Progenitor cell of endocrine pancreas (in vitro differentiated cells): ENCODE measurements at places on chromosomes 16 and 17. TPM values are rescaled to one million over a fixed set of nuclear protein-coding genes. Genes with fewer than 3 reads are reported as not detected.
A peak's percentile ranks its signal among the peaks of the same experiment; 100 is the strongest.

- H3K4me1 ChIP-seq, result peaks cover 16% of the 10 kb centered on the region
- no peak for DNase-seq
- peaks cover 24% of the 10 kb centered on the region for H3K27me3 ChIP-seq
- no peak overlapping the region for H3K4me3 ChIP-seq
- no peak overlapping the region for H3K27ac ChIP-seq
- no peaks in the 10 kb centered on the region for H3K36me3 ChIP-seq
Measured at GRCh38 chr17:76527430-76528111, 9.9 kb downstream of the CYGB start.

DNA sequence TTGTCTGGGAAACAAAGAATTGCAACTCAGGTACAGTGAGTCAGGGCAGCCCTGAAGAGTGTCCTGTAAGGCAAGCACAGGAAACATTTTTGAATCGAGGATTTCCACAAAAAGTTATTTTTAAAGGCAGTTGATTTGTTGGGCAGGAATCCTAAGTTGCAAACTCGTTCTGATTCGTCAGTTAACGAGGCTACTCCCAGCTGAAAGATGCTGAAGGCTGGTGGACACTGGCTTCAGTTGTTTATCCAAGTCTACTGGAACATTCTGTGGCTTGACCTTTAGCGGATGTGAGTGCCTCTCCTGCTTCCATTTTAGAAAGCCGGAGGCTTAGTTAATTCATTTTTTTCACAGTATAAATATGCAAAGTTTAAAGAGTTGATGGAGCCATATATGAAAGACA, 84.2 kb downstream of the KCNJ12 start:
- H3K4me1 ChIP-seq, result peaks cover 12% of the 10 kb centered on the region
- H3K27ac ChIP-seq, result no peak overlapping the region

FOXN1 gene
- total RNA-seq, result 0.07 TPM in 1 of 2 replicates, not detected in the other

GRCh38 chr17:37791447-37792399, 46.9 kb upstream of the HNF1B start:
- no peak overlapping the region for H3K27ac ChIP-seq
- H3K27me3 ChIP-seq, result peaks cover 3% of the 10 kb centered on the region
- H3K36me3 ChIP-seq, result no peaks in the 10 kb centered on the region
- peaks cover 31% of the 10 kb centered on the region for H3K4me1 ChIP-seq
- H3K4me3 ChIP-seq, result no peak overlapping the region
- DNase-seq, result no peak

LPO gene
- 0.16 TPM in 1 of 2 replicates, not detected in the other for total RNA-seq

DNA sequence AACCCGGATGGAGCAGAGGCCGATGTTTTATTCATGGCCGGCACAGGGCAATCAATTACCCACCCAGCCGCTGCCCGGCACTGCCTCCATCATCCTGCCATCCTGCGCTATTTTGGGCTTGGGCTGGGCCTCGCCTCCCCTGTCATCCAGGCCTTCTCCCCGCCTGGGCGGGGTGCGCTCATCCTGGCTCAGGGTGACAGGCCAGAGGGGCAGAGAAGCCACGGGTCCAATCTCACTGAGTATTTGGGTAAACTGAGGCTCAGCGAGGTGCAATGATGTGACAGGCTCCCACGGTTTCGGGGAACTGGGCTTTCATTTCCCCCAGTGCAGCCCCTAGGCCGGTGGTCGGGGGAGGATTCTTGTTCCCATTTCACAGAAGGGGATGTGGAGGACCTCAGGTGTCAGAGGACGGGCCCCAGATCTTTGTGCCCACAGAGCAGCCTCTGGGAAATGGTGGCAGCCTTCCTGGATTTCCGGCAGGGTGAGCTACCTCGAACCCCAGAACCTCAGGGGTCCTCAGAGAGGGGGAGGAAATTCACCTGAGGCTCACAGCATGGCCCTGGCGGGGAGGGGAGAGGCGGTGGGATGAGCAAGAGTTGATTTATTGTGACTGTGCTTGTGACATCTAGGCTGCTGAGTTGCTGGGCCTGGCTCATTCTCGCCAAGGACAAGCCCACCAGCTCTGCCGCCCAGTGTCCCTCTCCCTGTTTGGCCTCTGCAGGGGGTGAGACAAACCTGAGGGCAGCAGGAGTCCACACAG, 23.8 kb upstream of the KCNJ12 start:
- H3K4me1 ChIP-seq, result peaks cover 3% of the 10 kb centered on the region
- H3K36me3 ChIP-seq, result no peaks in the 10 kb centered on the region
- H3K27me3 ChIP-seq, result peaks cover 14% of the 10 kb centered on the region
- DNase-seq, result no peak
- H3K27ac ChIP-seq, result no peak overlapping the region
- no peak overlapping the region for H3K4me3 ChIP-seq

NOXO1 gene
- total RNA-seq, result 0.93 and 1.5 TPM in 2 replicates

DNA sequence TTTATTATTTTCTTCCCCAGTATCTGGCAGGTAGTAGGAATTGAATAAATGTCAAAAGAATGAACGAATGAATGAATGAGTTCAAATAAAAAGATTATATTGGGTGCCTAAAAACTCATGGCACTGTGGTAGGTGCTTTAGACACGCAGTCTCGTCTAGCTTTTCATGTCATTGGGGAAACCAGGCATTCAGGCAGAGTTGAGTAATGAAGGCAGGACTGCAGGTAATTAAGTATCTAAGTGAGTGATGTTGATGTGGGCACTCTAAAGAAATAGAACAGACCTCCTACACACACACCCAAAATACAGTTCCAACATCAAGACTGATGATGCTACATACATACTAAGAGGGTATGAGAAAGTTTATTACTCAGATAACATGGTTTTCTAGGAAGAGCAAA, 96.6 kb downstream of the ZNF18 start:
- no peaks in the 10 kb centered on the region for H3K36me3 ChIP-seq
- no peaks in the 10 kb centered on the region for H3K4me1 ChIP-seq
- H3K27ac ChIP-seq, result no peak overlapping the region
- DNase-seq, result no peak
- peaks cover 10% of the 10 kb centered on the region for H3K27me3 ChIP-seq

PRAC1 gene
- total RNA-seq, result not detected in 2 replicates

SLC16A13 gene
- 19.6 and 20.3 TPM in 2 replicates for total RNA-seq

- no peaks in the 10 kb centered on the region for H3K27me3 ChIP-seq
- DNase-seq, result no peak
- peaks cover 12% of the 10 kb centered on the region for H3K36me3 ChIP-seq
- no peak overlapping the region for H3K27ac ChIP-seq
- no peak overlapping the region for H3K4me3 ChIP-seq
Measured at GRCh38 chr17:7878234-7878633, 10.4 kb upstream of the CHD3 start.

DNA sequence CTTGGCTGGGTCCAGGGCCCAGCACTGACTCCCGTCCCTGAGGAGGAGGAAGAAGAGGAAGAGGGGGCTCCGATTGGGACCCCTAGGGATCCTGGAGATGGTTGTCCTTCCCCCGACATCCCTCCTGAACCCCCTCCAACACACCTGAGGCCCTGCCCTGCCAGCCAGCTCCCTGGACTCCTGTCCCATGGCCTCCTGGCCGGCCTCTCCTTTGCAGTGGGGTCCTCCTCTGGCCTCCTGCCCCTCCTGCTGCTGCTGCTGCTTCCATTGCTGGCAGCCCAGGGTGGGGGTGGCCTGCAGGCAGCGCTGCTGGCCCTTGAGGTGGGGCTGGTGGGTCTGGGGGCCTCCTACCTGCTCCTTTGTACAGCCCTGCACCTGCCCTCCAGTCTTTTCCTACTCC, 8.5 kb downstream of the HIRIP3 start:
- H3K27ac ChIP-seq, result no peak overlapping the region
- DNase-seq, result no peak
- peaks cover 22% of the 10 kb centered on the region for H3K36me3 ChIP-seq
- no peaks in the 10 kb centered on the region for H3K27me3 ChIP-seq
- no peaks in the 10 kb centered on the region for H3K4me1 ChIP-seq

SPATA32 gene
- total RNA-seq, result 0.24 TPM in 1 of 2 replicates, not detected in the other

TMEM97 gene
- total RNA-seq, result 93.8 and 102 TPM in 2 replicates

- no peak for DNase-seq
- H3K36me3 ChIP-seq, result no peaks in the 10 kb centered on the region
- H3K27ac ChIP-seq, result no peak overlapping the region
- H3K4me1 ChIP-seq, result peaks cover 25% of the 10 kb centered on the region
- no peak overlapping the region for H3K4me3 ChIP-seq
- H3K27me3 ChIP-seq, result peaks cover 85% of the 10 kb centered on the region
Measured at GRCh38 chr17:61456061-61456681, 3.9 kb downstream of the TBX4 start.

PRDM7 gene
- not detected in 2 replicates for total RNA-seq

DNA sequence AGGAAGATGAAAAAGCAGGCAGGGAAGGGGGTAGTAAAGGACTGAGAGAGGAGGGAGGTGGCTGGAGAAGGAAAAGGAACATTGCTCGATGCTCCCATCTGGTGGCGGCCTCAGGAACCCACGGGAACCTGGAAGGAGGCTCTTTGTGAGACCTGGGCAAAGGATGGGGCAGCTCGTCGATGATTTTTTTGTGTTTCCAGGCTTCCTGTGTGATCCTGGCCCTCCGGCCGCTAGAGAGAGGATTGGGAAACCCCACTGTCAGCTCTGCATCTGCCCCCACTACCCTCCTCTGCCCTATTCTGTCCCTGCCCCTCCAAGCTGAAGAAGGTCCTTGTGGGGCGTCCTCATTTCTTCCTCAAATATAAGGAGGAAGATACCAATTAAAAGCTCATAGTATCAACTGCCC, 6.6 kb downstream of the WFIKKN2 start:
- no peak overlapping the region for H3K4me3 ChIP-seq
- no peaks in the 10 kb centered on the region for H3K36me3 ChIP-seq
- peaks cover 6% of the 10 kb centered on the region for H3K4me1 ChIP-seq

ATP2A1 gene
- 2.7 and 3.0 TPM in 2 replicates for total RNA-seq

DNA sequence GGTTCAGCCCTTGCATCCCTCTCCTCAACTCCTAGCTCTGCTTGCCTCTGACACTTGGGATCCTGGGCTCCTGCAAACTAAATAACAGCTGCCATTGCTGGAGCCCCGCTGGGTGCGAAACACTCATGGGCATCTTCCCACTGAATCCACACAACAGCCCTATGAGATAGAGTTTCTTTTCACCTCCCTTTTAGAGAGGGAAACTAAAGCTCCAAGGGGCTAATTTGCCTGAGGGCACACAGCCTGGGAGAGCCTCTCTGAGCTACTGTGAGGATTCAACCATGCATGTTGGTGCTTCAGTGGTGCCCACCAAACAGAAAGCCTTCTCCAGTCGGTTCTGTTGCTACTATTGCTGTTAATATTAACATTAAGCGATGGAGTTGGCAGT, 4.0 kb downstream of the ACBD4 start:
- peaks cover 5% of the 10 kb centered on the region for H3K36me3 ChIP-seq
- no peak overlapping the region for H3K27ac ChIP-seq
- peaks cover 4% of the 10 kb centered on the region for H3K4me1 ChIP-seq

- H3K27ac ChIP-seq, result no peak overlapping the region
- no peaks in the 10 kb centered on the region for H3K27me3 ChIP-seq
- no peaks in the 10 kb centered on the region for H3K36me3 ChIP-seq
- DNase-seq, result no peak
- peaks cover 18% of the 10 kb centered on the region for H3K4me1 ChIP-seq
Measured at GRCh38 chr16:4496305-4496704, 20.1 kb downstream of the HMOX2 start.

DNA sequence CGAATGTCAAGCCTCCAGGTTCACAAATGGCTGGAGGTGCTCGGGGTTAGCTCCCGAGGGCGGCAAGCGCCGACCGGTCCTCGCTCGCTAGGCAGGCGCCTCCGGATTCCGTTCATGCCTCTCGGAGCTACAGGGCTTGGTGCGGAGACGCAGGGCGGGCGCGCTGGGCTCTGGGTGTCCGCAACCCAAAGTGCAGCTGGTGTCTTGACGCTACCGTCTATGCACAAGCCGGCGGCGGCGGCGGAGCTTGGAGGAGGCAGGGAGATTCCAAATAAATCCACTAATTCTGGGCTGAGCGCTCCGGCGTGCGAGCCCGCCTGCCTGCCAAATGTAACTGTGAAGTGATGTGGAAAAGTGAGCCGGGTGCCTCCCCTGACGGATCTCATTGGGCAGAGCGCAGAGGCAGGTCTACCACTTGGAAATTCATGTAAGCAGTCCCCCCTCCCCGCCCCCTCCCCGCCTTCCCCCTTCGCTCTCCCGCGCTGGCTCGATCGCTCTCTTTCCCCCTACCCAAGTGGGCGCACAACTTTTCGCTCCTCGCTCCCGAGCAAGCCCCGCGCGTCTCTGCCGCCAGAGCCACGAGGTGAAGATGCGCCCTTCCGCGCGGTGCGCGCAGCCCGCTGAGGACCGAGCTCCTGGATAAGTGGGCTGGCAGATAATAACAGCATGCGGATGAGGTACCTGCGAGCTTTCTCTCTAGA, at the start of gene CDH8:
CDH8 (minus strand) TSS at position 338 of the 701 bp plus-strand sequence. CDS start 15,035 bp downstream, outside the sequence.
- H3K4me1 ChIP-seq, result peaks cover 16% of the 10 kb centered on the region
- H3K27ac ChIP-seq, result no peak within 1 kb of the TSS
- no peaks in the 10 kb centered on the region for H3K36me3 ChIP-seq

GRCh38 chr17:44960691-44961090, 7.4 kb downstream of the C1QL1 start:
- H3K4me1 ChIP-seq, result no peaks in the 10 kb centered on the region
- H3K4me3 ChIP-seq, result no peak overlapping the region
- H3K27ac ChIP-seq, result no peak overlapping the region
- no peaks in the 10 kb centered on the region for H3K36me3 ChIP-seq
- H3K27me3 ChIP-seq, result peaks cover 39% of the 10 kb centered on the region

CD300H gene
- total RNA-seq, result not detected in 2 replicates

INCA1 gene
- total RNA-seq, result 2.8 and 3.3 TPM in 2 replicates

- H3K27me3 ChIP-seq, result no peaks in the 10 kb centered on the region
- H3K27ac ChIP-seq, result peak overlapping the region; percentile 24
- H3K36me3 ChIP-seq, result peaks cover 8% of the 10 kb centered on the region
Measured at GRCh38 chr17:37050920-37051319, 102.2 kb downstream of the AATF start.

GRCh38 chr17:79843816-79844800, 4.9 kb upstream of the CBX4 start:
- H3K36me3 ChIP-seq, result no peaks in the 10 kb centered on the region
- peaks cover 9% of the 10 kb centered on the region for H3K4me1 ChIP-seq
- peak overlapping the region; percentile 68 for H3K4me3 ChIP-seq
- peaks cover 51% of the 10 kb centered on the region for H3K27me3 ChIP-seq
- no peak overlapping the region for H3K27ac ChIP-seq

DNA sequence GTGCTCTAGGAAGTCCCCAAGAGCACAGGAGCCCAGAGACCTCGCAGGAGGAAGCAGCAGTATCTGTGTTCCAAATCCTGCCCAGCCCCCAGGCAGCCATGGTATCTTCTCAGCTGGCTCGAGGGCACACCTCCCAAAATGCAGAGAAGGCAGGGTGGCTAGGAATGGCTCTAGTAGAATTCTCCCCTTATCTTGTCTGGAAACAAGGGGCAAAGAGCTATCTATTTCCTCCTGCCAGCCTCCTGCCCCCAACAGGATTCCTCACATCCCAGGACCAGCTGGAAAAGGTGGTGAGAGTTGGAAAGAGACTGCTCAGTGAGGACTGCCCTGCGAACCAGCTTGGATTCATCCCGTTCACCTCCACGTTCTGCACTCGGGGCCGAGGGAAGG, 8.6 kb upstream of the TSPOAP1 start:
- H3K4me1 ChIP-seq, result no peaks in the 10 kb centered on the region
- H3K4me3 ChIP-seq, result no peak overlapping the region
- peaks cover 16% of the 10 kb centered on the region for H3K27me3 ChIP-seq
- H3K27ac ChIP-seq, result no peak overlapping the region
- H3K36me3 ChIP-seq, result no peaks in the 10 kb centered on the region
